ENCODE measurements at places on chromosomes 4 and X.

DNA sequence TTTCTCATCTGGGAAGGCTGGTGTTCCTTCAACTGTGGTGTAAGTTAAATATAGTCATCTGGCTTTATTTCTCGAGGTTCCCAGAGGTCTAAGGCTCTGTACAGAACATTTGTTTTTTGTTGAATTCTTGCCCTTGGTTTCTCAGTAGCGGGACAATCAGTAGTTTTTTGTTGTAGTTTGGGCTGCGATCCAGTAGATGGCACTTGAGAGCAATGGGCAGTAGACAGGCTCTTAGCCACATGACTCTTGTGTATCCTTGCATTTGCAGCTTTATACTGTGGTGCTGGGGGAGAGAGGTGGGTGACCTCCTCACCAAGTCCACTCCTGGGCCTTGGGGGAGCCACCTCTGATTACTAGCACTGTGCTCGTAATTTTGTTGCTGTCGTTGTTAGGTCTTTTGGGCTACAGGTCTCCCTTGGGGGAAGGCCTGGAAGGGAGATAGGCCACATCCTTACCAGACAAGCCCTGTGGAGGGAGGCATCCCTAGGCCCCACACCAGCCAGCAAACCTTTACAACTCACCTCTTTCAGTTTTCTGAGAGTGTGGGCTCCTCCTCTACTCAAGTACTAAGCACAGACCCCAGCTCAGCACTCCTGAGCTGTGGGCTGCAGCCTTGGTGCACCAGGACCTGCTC is 8.1 kb downstream of the ETDB start:
- no peak for DNase-seq

DNA sequence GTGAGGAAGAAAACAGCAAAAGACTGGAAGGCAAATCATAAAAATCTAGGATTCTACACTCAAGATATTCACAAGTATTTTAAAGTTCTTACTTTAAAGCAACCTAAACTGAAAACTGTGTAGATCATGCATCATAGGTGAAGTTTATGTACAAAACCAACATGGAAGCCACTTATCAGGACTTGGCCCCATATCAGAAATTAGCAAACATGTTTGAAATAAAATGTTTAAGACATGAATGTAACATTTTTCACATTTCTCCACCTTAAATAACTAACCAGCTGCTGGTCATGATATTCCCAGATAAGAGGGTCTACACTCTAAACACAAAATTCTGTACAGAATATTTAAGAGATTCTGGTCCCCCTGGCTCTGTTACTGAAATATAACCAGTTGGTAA is 38.5 kb downstream of the APBB2 start:
- DNase-seq: no peak

GRCh38 chr4:126954537-126955291 is 678.0 kb upstream of the INTU start:
- DNase-seq: no peak

- no peak for DNase-seq
Measured at GRCh38 chr4:139522457-139522856, 33.6 kb downstream of the SETD7 start.

DNA sequence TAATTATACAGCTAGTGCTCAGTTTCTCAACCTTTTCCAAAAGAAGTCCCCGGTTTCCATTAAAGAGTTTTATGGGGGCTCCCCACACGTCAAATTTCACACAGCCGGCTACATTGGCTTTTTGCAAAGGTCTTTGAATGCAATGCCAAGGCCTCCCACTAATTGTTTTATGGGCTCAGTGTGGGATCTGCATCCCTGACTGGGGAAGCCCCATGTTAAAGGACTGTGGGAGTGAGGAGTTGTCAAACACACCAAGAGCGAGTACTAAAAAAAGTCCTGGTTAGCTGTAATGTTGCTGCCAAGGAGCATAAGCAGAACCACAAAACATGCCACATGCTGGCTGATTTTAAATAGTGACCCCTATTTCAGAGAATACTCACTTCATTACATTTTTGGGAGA is 162.6 kb downstream of the BMPR1B start:
- no peak for DNase-seq

- no peak for DNase-seq
Measured at GRCh38 chr4:169243825-169244609, 26.7 kb downstream of the SH3RF1 start.

GRCh38 chr4:153789741-153790499 is 1.0 kb upstream of the SFRP2 start:
- no peak for DNase-seq

- no peak for DNase-seq
Measured at GRCh38 chrX:128216364-128216763, 164.2 kb upstream of the ACTRT1 start.

- no peak for DNase-seq
Measured at GRCh38 chr4:100208459-100208858, 18.2 kb upstream of the DDIT4L start.

GRCh38 chr4:986428-986878 is 391 bp upstream of the IDUA start:
- DNase-seq: no peak

DNA sequence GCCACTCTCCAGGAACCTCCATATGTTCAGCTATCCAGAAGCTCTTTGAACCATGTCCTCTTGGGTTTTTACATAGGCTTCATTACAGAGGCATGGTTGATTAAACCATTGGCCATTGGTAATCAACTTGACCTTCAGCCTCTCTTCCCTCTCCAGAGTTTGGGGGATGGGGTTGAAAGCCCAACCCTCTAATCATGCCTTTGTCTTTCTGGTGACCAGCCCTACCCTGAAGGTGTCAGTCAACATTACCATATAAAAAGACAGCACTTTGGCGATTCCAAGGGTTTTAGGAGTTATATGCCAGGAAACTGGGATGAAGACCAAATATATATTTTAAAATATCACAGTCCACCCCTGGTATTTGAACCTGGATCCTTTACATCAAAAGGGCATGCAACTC is 222.5 kb downstream of the CHIC1 start:
- no peak for DNase-seq

DNA sequence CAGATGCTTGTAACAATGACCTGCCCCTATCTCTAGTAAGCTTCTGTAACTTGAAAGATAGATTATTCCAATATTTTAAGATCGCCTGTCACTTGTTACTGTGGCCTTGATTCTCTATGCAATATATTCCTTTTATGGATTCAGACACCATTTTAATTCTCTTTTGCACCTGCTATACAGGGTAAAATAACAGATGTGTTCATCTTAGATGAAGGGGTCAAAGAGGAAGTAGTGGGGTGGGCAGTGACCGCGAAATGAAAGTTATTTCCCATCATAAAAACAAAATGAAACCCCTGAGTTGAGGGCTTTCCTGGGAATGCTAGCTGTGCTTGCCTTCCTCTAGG is 175.9 kb downstream of the TSPAN5 start:
- DNase-seq: no peak

- DNase-seq: no peak
Measured at GRCh38 chr4:28759064-28759463, 1898.4 kb downstream of the STIM2 start.

GRCh38 chr4:8438743-8439142 is 1.8 kb downstream of the ACOX3 start:
- DNase-seq: no peak

- no peak for DNase-seq
Measured at GRCh38 chr4:40550948-40551462, 78.7 kb downstream of the RBM47 start.

DNA sequence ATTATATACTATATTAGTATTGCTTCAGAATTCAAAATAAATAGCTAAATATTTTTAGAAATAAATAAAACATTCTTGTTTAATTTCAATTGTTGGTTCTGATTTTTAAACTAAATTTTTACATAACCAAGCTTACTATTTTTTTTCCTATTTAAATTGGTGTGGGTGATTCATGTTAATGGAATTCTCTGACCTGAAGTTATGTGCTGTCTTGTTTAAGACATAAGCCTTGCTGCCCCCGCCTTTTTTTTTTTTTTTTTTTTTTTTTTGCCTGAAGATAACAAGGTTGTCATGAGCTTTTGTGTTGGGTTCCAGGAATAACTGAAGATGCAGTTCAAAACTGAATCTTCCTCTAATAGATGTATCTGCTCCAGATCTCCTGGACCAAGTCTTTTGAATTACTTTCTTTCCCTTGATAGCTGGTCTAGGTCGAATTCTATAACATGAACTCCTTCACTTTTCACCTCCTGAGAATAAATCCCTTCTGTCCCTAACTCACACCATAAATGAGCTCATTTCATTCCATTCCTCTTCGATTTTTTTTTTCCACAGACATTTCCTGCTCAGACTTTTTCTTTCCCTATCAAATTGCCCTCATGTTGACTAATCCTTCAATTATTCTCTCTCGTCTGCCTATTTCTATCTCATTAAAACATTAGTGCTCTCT is 261.5 kb upstream of the FTHL17 start:
- no peak for DNase-seq

DNA sequence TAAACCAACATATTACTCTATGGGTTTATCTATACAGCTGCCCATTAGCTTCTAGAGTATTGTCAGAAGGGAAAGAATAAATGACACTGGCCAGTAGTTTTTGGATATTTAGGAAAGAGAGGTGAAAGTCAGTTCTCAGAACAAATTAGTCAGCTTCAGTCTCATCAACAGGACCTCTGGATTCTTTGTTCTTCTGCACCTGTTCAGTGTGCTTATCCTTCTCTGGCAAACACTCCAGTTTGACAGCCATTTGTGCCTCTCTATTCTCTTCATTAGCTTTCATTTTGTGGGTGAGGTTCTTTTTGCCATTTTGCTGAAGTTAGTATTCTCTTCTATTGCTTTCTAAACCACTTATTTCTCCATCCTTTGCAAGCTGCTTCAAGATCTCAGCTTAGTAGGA is 107.0 kb downstream of the PCDH18 start:
- no peak for DNase-seq

DNA sequence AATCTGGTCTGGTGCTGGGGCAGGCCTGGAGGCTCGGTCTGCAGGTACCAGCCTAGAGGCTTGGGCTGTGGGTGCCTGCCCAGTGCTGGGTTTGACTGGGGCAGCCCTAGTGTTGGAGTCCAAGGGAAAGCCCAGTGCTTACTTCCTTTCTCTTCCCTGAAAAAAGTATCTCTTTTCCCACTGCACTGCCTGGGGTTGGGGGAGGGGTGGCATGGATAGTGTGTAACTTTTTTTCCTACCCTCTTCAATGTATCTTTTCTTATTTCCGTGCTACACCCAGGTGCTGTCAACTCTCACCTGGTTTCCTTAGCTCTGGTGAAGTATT is 21.6 kb downstream of the KANTR start:
- no peak for DNase-seq

DNA sequence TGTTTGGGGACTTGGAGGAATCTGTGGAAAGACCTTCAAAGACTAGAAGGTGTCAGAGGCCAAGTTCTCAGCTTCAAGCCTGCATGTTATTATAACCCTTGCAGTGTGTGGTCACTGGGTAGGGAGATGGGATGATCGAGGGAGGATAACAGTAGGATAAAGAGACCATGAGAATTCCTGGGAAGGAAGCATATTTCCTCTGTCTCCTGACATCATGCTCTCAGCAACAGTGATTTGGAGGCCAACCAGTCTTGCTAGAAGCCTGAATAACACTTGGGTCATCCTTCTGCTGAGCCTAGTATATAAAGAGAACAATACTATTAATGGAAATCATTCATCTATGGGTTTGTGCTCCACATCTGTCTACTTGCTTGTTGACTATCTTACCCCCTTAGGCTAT is 40.9 kb upstream of the ANXA3 start:
- no peak for DNase-seq

Data from activated B cell treated with CpG ODN at 0.5 μM for 24 hours (primary cell).